ENCODE measurements at places on chromosomes 6 and 20. TPM values are rescaled to one million over a fixed set of nuclear protein-coding genes. Genes with fewer than 3 reads are reported as not detected.

Gene CTCFL
- total RNA-seq = not detected

Gene PROKR2
- total RNA-seq = 0.92 TPM

Gene RIPOR2
- total RNA-seq = 19.9 TPM

Gene PET117
- 16.8 TPM for total RNA-seq
